ENCODE measurements at places on chromosomes 3 and 15. TPM values are rescaled to one million over a fixed set of nuclear protein-coding genes. Genes with fewer than 3 reads are reported as not detected.

Gene SLC12A8
- 0.60 TPM for total RNA-seq

Gene GOLGA8S
- 0.41 TPM for total RNA-seq

Gene RHCG
- total RNA-seq = not detected

Gene ABHD17C
- total RNA-seq = 2.5 TPM

DNA sequence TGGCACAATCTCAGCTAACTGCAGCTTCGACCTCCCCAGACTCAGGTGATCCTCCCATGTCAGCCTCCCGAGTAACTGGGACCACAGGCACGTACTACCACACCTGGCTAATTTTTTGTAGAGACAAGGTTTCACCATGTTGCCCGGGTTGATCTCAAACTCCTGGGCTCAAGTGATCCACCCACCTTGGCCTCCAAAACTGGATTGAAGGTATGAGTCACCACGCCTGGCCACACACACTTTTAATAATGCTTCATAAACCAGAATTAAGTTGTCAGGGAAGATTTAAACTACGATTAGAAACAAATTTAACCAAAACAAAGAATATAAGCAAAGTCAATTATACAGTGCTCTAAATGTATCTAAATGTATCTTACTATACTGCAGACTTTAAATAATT is 87.5 kb downstream of the LRRFIP2 start:
- no peak for DNase-seq

GRCh38 chr15:55774113-55774970 is 31.4 kb upstream of the PRTG start:
- DNase-seq = peak; percentile 4

GRCh38 chr3:165185707-165186327 is 10.4 kb downstream of the SLITRK3 start:
- no peak for DNase-seq
